Hematopoietic multipotent progenitor cell treated with erythropoietin and hydrocortisone succinate and interleukin-3 and kit ligand, for 4 days (in vitro differentiated cells): ENCODE measurements at places on chromosomes 7 and 10.

GRCh38 chr7:36895192-36895591, 170.9 kb upstream of the AOAH start:
- DNase-seq = no peak

DNA sequence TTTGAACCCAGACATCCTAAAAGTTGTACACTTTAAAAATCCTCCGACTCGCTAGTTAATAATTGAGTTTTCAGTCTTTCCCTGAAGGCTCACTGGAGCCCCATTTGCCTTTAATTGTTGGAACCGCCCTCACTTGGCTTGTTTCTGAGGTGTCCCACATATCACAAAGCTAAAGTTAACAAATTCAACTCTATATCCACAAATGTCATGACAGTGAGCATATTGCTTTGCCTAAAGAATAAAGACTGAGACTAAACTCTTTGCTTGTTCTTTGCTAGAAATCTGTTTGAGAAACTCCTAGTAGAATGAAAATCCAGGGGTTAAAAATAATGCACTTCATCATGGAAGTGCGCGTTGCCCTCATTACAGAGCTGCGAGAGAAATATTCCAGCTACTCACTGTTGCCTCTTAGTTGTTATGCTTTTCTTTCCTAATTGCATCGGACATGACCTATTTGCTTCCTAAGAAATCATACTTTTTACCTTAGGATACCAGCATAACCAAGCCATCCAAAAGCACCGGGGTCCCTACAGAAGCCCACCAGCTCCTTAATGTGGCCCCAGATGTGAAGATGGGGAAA, 752 bp downstream of the THSD7A start:
- DNase-seq = no peak

DNA sequence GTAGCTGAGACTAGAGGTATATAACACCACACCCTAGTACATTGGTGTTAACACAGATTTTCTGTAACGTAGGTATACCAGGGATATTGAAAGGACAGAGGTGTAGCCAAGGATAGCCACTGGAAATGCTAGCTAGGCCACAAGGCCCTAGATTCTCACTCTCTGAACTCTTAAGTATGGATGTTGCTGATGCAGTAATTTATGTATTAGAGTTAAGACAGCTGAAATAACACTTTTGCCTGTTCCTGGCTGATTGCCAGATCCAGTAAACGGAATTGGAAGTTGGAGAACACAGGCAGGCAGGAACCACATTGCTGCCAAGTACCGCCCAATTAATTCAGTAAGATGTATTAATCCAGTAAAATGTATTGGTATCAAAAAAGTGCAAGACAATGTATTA, 1.8 kb downstream of the CALU start:
- no peak for DNase-seq

GRCh38 chr7:133742709-133743538, 384.2 kb upstream of the LRGUK start:
- peak; percentile 66 for DNase-seq

- DNase-seq = no peak
Measured at GRCh38 chr10:48253970-48254657, 20.4 kb downstream of the FRMPD2 start.

DNA sequence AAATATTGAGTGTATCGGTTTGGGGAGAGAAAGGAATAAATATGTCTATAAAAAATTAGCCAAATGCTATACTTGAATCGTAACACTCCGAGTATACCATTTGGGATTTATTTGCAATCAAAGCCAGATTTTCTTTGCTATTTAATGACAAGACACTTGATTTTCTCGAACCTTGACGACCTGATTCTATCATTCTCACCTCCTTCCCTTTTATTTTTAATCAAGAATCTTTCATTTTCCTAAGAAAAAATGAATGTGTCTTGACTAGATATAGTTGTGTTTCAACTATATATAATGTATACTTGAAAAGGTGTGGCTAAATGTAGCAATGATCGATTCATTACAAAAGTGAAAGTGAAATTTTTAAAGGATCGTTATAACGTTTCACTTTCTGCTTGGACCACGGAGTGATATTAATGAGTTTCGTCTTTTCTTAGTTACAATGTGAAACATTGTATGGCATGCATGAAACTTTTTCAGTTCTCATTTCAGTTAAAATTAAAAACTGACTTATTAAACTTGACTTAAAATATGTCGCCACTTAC, 562 bp downstream of the NUB1 start:
- no peak for DNase-seq

- no peak for DNase-seq
Measured at GRCh38 chr7:51010534-51010933, 227.8 kb upstream of the GRB10 start.
